ENCODE measurements at places on chromosomes 2 and 18.

DNA sequence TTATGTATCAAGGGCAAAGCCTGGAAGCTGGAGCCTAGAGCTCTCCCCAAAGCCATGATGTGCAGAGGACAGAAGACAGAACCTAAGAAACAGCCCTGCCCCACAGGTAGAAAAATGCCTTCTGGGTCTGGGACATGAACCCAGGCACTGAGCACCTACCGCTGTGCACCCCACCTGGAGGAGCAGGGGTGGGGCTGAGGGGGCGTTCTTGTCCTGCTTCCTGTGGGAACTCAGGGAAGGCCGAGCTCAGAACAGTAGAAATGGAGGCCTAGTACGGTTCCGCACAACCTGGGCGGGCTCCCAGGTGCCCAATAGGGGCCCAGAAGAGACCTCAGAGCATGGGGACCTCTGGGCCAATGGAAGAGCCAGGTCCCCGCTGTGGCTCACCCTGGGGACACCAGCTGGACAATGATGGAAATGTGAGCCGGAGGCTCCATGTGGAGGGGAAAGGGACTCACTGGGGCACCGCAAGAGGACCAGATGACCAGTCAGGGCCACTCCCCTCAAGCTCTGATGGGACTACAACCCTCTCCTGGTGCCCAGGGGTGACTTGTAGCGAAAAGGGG is 3.2 kb downstream of the CRACDL start:
- no peak for DNase-seq

GRCh38 chr18:41034413-41034812 is 920.6 kb upstream of the PIK3C3 start:
- DNase-seq = no peak

DNA sequence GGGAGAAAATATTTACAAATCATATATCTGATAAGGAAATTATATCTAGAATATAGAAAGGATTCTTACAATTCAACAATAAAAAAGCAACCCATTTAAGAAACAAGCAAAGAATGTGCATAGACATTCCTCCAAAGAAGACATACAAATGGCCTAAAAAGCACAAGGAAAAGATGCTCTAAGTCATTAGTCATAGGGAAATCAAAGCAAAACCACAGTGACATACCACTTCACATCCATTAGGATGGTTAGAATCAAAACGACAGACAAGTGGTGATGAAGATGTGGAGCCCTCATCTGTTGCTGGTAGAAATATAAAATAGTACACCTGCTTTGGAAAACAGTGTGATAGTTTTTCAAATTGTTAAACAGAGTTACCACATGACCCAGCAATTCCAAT is 48.2 kb downstream of the MAPRE2 start:
- DNase-seq = no peak

- DNase-seq = no peak
These were observed 3.6 kb upstream of the ARL4C start for GRCh38 chr2:234500394-234501006.

- no peak for DNase-seq
These were observed 45.0 kb upstream of the RIT2 start for GRCh38 chr18:43160509-43160908.

GRCh38 chr2:70118798-70119454 is 31.6 kb downstream of the PCBP1 start:
- DNase-seq = no peak
